GM12865 (cell line): ENCODE measurements at places on chromosomes 7 and 10.

DNA sequence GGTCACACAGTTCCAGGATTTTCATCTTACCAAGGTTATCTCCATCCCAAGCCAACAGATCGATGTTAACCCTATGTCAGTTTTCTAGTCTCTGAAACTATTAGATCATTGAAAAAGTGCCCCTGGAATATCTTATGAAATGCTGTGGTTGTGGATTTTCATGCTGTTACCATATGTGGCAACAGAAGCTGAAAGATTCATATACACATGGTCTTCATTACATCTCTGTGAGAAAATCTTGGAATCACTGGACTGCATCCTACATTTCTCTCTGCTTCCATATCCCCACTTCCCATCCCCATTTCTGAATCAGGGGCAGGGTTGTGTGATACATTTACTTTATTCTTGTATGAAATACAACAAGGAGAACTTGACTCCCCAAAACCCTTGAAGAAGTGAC lies 146.1 kb downstream of the SLC16A9 start:
- DNase-seq = no peak

GRCh38 chr7:45955286-45955685 lies 34.2 kb upstream of the IGFBP3 start:
- DNase-seq = no peak

DNA sequence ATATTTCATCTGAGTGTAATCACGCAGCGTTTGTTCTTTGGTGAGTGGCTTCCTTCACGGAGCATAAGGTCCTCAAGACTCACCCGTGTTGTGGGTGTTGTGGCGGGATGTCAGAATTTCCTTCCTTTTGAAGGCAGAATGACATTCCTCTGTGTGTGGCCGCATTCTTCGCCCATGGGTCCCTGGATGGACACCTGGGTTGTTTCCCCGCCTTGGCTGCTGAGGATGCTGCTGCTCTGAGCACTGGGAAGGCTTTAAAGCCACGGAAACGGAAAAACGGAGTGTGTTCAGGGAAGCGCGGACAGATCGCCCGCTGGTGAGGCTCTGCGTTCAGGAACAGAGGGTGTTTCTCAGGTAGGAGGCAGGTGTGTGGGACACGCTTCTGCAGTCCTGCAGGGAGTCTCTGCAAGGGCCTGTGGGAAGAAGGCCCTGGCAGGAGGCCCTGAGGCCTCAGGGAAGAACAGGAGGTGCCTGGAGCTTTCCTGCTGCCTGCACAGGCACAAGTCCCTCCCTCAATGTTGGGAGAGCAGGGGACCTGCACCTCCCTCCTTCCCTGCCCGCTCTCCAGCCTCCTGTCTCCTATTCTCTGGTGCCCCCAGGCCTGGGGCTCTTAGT lies 35.7 kb upstream of the SHH start:
- DNase-seq = no peak

DNA sequence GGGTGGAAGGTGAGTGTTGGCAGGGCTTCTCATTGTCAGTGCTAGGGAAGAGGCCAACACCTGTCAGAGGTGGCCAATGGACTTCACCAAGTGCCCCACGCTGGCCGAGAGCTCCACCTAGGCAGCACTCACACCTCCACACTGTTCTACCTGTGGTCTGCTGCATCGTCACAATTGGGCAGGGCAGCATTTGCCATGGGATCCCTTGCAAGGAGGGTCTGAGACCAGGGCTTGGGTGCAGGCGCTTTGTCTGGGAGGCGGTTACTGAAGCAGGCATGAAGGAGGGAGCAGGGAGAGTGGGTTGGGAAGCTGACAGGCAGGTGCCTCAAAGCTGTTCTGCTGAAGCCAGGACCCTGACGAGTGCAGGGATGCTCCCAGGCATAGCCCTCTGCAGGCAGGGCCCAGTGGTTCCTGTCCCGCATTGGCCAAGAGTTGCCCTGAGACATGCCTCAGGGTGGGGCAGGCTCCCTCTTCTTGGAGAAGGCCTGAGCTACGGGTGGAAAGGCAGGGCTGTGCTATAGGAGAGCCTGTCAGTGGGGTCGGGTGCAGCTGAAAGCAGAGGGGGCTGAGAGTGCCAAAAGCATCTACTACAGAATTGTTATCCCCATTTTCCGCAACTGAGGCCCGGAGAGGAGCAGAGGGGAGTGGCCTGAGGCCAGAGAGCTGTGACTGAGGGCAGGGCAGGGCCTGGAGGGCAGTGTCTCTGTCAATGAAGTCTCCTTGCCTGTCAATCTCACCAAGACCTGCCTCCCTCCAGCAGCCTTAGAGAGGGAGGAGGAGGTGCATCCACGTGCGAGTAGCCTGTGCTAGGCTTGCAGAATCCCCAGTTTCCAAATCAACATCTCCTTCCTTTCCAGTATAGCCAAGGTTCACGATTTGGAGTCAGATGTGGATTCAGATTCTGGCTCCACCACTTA lies 4.0 kb downstream of the RBP3 start:
- no peak for DNase-seq

GRCh38 chr7:114885836-114886235 lies 36.1 kb upstream of the MDFIC start:
- no peak for DNase-seq

GRCh38 chr10:69837261-69837660 lies 35.6 kb downstream of the COL13A1 start:
- DNase-seq = no peak

GRCh38 chr7:2971914-2972834 lies 71.5 kb downstream of the CARD11 start:
- DNase-seq = peak; percentile 74

- no peak for DNase-seq
Measured at GRCh38 chr10:60846173-60846572, 67.9 kb downstream of the CDK1 start.

DNA sequence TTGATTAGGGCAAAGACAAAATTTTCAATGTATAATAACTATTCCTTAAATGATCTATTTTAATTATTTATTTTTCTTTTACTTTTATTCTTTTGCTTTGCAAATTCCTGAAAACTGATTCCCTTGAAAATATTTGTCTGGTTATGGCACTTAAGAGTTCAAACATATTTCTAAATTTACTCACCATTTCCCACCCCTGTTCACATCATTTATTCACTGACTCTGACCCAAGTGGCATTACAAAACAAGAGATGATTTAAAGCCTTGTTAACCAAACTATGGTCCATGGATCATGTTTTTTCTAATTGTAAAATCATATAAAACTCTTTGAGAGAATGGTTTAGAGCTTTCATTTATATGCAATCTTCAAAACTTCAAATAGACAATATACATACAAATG lies 1256.1 kb upstream of the LRRN3 start:
- DNase-seq = no peak

- DNase-seq = no peak
Measured at GRCh38 chr7:81623251-81623855, 146.5 kb downstream of the HGF start.

DNA sequence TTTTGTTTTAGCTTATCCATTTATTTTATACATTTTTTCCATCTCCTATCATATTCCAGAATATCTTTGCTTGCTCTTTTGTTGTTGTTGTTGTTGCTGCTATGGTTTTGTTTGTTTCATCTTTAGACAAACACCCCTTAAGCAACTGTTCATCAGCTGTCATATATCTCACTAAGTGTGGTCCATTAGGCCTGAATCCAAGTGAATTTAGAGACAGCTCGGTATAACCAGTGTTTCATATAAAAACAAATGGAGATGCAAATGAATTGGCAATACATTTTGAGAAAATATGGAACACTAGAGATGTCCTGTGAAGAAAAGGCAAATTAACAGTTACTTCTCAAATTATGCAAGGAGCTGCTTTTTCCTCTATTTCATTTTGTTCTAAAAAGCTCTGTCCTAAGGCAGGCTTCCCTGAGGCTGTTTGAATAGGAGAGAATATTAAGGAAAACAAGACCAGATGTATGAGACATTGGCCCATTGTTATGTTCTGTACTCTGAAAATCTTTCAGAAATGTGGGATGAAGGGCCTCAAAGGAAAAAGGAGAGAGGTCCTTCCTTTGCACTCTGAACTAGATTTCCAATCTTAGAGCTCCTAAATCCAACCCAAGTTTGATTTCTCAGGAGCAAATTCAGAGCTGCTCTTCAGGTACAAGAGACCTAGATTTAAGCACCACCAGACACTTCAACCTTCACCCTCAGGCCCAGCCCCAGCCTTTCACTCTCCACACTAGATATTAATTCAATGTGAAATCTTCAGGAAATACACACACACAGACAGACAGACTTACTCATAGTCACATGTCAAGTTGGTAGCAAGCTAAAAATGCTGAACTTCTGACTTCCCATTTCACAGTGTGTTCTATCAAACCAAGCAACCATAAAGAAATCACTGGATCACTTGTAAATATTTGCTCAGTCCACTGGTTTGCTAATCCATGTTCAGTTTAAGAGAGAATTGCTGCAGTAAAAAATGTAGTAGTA lies 5.4 kb downstream of the TFEC start:
- no peak for DNase-seq

DNA sequence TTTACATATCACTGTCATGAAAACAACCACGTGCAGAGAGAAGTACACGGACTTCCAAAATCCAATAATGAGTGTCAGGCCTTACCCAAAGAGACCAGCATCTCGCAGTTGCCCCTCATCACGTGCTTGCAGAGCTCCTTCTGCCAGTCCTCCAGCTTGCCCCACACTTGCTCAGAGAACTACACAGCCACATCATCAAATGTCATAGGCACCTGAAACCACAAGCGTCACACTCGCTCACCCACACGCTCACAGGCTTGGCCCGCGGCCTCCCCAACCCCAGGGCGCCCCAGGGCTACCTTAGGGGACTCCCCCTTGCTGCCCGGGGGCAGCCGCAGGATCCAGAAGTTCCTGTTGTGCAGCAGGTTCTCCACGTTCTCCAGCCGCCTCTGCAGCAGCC lies 123.4 kb upstream of the ZNF746 start:
- peak; percentile 66 for DNase-seq

GRCh38 chr7:112360681-112361080 lies 89.6 kb upstream of the IFRD1 start:
- no peak for DNase-seq

DNA sequence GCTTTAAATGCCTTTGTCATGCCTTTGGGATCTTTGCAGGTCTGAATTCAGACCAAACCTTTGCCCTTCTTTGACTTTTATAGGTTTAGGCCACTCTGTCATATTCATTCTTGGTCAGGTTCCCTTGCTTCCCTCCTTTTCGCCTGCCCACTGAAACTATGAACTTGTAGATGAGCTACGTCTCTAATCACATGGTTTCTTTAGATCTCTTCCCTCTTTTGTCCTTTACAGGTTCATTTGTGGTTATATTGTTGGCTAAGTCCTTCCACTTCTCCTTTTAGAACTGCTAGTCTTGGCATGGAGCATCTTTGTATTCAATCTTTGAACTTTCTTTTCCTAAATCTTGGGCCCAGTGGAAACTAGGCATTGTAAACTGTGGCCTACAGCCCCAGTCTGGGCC lies 104.0 kb upstream of the ZEB1 start:
- DNase-seq = no peak

- DNase-seq = no peak
Measured at GRCh38 chr10:72821606-72822005, 71.9 kb upstream of the OIT3 start.

DNA sequence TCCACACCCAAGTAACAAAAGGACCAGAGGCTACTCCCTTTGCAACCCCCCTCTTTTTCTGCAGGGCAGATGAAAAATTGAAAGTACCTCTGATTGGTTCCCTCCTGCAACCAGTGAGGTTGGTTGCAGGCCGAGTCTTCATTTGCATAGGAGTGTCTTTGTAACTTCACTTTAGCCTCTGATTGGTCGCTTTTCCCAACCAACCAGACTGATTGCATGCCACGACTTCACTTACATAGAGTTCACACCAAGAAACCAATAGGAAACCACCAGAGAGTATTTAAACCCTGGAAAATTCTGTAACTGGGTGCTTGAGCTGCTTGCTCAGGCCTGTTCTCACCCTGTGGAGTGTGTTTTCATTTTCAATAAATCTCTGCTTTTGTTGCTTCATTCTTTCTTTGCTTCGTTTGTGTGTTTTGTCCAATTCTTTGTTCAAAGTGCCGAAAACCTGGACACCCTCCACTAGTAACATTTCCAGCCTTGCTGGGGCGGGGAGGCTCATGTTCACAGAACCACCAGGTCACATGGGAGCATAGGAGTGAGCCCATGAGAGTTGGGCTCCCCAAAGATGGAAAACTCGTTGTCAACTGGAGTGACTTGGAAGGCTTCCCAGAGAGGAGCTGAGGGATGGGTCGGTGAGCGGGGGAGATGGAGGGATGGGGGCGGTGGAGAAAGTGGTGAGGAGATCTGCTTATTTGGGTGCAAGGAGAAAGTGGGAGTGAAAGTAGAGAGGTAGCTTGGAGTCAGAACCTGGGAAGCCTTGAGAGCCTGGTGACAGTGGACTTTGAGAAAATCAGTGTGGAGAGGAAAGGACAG lies 223.6 kb downstream of the GFRA1 start:
- no peak for DNase-seq

GRCh38 chr10:12589291-12589690 lies 239.9 kb downstream of the CAMK1D start:
- peak; percentile 24 for DNase-seq
